Stimulated activated CD8-positive, alpha-beta memory T cell treated with anti-CD3 and anti-CD28 coated beads, Interleukin-7, amount 100 ng/mL, for 4 hours (primary cell): ENCODE measurements at places on chromosomes 2 and 18.
A peak's percentile ranks its signal among the peaks of the same experiment; 100 is the strongest.

DNA sequence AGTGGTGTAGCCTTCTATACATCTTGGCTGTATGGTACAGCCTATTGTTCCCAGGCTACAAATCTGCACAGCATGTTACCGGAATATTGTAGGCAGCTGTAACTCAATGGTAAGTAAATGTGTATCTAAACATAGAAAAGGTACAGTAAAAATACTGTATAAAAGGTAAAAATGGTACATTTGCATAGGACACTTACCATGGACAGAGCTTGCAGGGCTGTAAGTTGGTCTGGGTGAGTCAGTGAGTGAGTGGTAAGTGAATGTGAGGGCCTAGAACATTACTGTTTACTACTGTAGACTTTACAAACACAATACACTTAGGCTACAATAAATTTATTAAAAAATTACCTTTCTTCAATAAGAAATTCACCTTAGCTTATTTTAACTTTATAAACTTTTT, 3.7 kb upstream of the MRPS9 start:
- no peak for DNase-seq

GRCh38 chr2:46554397-46554796, 75.0 kb downstream of the TMEM247 start:
- DNase-seq, result no peak

DNA sequence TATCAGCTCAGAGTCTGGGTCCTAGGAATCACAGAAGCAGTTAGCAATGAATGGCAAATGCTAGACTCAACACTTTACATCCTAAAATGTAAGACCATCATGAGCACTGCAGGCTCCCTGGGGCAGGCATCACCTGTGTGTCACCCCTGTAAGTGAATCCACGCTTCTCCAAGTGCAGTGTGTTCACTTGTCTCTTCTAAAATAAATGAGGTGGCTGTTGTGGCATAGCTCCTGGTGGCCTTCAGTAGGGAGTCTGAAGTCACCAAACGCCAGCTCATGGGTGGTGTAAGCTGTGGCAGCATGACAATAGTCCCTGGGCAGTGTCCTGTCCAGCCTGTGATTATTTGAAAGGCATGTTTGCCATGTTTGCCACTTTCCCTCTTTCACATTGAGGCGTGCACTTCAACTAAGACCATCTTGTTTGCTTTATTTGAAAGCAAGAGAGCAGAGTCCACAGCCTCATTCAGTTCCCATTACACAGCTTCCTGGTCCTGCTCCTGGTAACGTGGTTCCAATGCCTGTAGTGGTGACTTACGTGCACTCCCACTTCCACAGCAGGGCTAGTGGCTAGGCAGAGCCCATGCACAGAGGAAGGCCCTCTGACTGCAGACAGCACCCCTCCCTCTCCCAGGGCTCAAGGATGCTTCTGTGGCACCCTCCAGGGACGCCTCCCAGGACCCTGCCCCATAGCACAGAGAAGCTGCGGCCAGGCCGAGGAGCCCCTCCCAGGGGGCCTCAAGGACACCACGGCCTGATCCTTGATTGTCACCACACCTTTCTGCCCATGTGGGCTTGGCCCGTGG, 24.3 kb downstream of the COA5 start:
- no peak for DNase-seq

GRCh38 chr2:194015751-194016150, 1641.3 kb upstream of the SLC39A10 start:
- no peak for DNase-seq

DNA sequence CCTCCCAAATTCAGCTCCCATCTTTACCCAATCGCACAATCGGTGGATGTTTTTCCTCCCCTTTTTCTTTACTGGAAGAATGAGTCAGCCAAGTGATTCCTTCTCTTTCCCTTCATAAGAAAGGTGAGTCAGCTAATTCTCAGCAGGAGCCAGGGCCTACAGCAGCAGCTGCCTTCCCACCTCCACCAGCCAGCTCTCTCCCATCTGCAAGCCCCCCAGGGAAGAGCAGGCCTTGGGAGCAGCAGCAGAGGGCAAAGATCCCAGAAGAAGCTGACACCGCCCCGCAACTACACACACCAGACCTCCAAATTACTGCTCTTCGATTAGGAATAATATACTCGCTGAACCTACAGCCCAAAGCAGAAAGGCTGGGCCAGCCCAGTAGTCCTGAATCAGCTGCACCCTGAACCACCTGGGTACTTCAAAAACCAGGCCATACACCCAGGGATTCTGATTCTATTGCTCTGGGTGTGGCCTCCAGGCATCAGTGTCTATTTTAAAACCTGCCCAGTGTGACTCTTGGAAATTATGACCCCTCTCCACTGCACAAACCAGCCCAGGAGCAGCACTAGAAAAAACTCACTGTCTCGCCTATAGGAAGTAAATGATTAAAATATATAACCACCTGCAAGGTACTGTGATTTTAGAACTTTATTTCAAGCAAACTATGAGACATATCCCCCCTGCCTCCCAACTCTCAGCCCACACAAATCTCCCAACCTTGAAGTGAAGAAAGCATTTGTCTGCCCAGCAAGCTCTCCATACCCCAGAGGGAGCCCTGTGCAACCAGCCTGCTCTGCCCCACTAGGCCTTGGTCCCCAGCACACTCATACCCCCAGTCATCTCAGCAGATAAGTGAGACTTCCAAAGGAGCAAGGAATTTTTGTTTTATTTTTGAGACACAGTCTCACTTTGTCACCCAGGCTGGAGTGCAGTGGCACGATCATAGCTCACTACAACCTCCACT, 7.3 kb downstream of the SFXN5 start:
- no peak for DNase-seq

DNA sequence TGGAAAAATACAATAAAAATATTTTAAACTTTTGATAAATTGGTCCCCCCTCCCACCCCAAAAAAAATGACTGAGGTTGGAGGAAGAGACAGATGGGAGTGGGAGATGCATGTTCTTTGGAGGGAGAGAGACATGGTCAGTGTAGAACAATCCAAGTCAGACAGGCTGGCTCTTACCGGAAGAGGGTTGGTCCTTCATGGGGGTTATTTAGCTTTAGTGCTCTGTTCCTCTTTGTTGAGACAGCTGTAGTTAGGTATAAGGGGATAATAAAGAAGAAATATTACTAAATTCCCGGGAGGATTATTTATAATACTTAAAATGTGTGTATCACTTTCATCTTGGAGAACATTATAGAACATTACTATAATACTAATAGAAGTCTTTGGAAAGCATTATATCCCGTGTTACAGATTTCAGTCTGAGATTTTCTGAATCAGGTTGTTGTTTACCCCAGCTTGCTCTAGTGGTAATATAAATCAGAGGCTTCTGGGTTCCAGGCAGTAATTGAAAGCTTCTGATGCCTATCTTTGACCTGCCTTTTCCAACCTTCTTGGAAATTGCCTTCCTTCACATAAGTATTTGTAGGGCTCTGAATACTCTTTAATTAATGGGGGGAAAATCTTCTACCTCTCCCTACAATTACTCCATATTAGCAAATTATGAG, 87.7 kb downstream of the SPTBN1 start:
- DNase-seq, result no peak

DNA sequence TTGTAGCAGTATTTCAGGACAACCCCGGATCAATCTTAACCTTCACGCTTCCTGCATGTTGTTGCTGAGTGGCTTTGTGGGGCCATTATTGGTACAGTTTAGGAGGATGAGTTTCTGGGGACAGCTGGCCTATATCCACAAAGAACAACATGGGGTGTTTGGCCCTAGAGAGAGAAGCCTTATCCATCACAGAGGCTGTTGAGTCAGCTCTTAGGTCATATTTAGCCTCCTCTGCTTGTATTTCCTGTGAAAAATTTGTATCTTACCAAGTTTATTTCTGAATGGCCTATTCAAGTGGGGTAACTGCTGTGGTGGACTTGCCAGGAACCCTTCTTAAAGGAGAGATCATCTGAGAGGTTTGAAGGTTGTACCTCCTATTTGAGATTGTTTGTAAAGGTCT, 77.6 kb downstream of the MAP4K4 start:
- no peak for DNase-seq

- no peak for DNase-seq
Observed at GRCh38 chr2:3428577-3428976, 49.1 kb downstream of the TRAPPC12 start.

DNA sequence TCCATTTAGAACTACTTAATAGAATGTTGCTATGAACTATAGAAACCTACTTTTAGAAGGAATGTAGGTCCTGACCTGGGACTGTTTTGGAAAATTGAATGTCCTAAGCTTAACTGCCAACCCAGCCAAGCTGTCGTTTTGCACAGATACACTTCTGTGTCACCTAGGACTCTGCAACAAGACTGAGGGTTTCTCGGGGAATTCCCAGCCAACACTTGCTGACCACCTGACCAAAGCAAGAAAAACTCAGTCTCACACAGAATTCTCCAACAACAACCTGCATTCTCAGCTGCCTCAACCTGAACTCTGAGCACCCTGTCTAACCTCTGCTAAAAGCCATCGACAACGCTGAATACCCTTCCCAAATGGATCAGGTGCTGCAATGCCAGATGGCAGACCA, 128.2 kb downstream of the SS18 start:
- no peak for DNase-seq

GRCh38 chr18:78965260-78965659, 14.4 kb upstream of the SALL3 start:
- no peak for DNase-seq

- no peak for DNase-seq
Observed at GRCh38 chr18:75377258-75377657, 50.2 kb downstream of the SMIM21 start.

- DNase-seq, result no peak
Observed at GRCh38 chr2:72211777-72212485, 64.3 kb upstream of the CYP26B1 start.

- DNase-seq, result peak; percentile 12
Observed at GRCh38 chr2:221572821-221573429, 821 bp upstream of the EPHA4 start.
